ENCODE measurements at places on chromosomes 5 and 9.

GRCh38 chr9:88593537-88594185 lies 58.7 kb downstream of the NXNL2 start:
- DNase-seq, result peak; percentile 37

GRCh38 chr5:5793242-5794117 lies 371.0 kb downstream of the ICE1 start:
- DNase-seq, result no peak

GRCh38 chr5:44933686-44934085 lies 124.9 kb downstream of the MRPS30 start:
- DNase-seq, result no peak

DNA sequence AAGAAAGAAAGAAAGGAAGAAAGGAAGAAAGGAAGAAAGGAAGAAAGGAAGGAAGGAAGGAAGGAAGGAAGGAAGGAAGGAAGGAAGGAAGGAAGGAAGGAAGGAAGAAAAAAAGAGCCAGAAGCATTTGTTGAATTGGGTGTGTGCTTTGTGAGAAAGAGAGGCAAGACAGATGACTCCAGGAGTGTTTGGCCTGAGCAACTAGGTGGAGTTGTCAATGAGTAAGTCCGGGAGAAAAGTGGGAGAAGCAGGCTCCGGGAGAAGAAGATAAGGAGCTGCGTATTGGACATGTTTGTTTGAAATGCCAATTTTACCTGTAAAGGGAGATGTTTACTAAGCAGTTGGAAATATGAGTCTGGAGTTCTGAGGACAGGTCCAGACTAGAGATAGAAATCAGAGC lies 15.1 kb upstream of the GCNT1 start:
- DNase-seq, result no peak

- DNase-seq, result no peak
Measured at GRCh38 chr9:70411121-70411929, 3.1 kb downstream of the KLF9 start.

- DNase-seq, result no peak
Measured at GRCh38 chr9:9623506-9623905, 989.3 kb downstream of the PTPRD start.

DNA sequence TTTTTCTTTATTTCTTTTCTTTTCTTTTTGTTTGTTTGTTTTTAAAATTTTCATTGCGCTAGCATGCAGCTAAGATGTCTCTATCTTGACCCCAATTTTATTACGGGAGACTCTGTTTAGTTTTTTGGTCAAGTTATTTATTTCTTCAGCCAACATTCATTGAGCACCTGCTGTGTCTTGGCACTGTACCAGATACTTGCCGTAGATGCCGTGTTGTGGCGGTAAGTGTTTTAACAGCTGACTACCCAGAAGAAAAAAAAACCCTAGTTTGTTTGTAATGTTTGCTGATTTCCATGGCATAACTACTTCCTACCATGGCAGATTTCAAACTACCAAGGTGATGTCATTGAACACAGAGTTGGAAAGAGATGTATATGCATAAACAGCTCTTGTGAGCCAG lies 65.0 kb downstream of the UGCG start:
- no peak for DNase-seq

GRCh38 chr9:130289711-130290241 lies 24.2 kb downstream of the HMCN2 start:
- DNase-seq, result no peak

DNA sequence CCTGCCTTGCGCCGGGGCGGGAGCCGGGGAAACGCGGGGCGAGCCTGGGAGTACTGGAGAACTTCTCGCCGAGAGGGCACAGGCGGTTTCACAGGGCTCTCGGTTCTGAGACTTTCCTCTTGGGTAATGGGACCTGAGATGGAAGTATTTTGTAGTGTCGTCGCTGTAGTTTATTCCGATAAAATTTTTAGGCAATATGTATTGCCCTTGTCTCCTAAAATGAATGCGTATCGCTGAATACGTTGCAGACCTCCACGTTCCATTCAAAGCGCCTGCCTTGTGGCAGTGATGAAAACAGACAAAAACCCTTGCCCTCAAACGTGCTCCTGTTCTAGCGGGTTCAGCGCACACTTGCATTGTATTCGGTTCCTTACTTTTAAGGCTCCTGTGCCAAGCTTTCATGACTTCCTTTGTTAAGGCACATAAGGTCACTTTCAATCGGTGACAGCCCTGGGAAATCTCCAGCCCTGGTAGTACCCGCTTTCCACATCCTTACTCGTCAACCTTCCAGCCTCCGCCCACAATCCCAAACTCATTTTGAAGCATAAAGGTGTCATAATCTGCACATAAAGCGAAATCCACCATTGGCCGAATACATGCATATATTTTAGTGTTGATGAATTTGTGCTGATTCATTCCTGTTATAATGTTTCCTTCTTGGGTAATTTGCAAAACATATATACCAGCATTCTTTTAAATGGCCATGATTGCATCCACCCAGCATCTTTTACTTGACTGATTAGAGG lies 694 bp downstream of the RMI1 start:
- DNase-seq, result peak; percentile 15

GRCh38 chr9:135504262-135505243 lies 4.1 kb downstream of the MRPS2 start:
- peak; percentile 80 for DNase-seq

GRCh38 chr9:127927201-127927987 lies 3.2 kb downstream of the PIP5KL1 start:
- DNase-seq, result peak; percentile 91

DNA sequence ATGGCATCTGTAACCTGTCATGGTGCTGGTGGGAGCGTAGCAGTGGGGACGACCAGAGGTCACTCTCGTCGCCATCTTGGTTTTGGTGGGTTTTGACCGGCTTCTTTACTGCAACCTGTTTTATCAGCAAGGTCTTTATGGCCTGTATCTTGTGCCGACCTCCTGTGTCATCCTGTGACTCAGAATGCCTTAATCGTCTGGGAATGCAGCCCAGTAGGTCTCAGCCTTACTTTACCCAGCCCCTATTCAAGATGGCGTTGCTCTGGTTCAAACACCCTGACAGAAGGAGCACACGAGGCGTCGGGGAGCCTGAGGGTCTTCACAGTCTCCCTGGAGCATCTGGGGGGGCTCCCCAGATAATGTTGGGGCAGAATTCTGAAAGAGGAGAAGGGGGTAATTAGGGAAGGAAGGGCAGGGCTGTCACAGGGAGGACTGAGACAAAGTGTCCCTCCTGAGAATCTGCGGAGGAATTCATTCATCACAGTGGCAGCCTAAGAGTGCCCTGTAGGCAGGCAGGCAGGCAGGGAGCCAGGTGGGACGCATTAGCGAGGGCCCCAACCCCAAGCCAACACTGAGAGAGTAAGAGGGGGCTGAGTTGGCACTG lies 21.3 kb upstream of the NCS1 start:
- DNase-seq, result no peak

- DNase-seq, result no peak
Measured at GRCh38 chr5:30156156-30156555, 1037.3 kb upstream of the CDH6 start.

- no peak for DNase-seq
Measured at GRCh38 chr9:136695435-136695895, 8.2 kb upstream of the AGPAT2 start.

DNA sequence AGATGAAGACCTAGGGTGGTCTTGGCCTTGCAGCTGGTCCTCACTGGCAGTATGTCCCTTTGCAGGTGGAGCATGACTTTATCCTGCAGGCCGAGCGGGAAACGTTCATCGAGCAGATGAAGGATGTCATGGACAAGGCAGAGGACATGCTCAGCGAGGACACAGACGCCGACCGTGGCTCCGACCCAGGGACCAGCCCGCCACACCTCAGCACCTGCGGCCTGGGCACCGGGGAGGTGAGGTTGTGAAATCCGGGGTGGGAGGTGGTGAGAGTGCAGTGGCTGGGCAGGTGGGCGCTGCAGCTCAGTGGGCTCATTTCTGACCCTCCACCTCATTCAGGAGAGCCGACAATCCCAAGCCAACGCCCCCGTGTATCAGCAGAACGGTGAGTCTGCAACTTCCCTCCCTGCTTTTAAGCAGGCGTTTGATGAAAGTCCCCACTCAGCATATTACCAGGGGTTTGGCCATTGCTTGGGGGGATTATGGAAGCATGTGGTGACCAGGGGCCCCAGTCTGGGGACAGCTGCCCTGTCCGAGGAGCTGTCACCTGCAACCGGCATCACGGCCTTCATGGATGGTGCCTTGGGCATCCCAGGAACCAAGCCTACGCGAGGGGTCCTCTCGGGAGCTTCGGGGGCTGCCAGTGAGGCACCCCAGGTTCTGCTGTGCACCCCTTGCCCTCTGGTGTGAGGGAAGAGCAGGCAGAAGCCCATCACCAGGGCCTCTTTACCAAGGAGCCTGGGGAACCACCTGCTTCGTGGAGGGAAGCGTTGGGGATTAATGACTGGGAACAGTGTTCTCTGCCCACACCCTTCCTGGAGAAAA lies 84.0 kb downstream of the WNK2 start:
- no peak for DNase-seq

GRCh38 chr5:124841829-124842712 lies 95.6 kb upstream of the ZNF608 start:
- DNase-seq, result no peak

- no peak for DNase-seq
Measured at GRCh38 chr9:98989036-98990000, 45.6 kb downstream of the COL15A1 start.
